IMR-90 (cell line): ENCODE measurements at places on chromosomes 6 and 20. TPM values are rescaled to one million over a fixed set of nuclear protein-coding genes. Genes with fewer than 3 reads are reported as not detected.

Gene SLC22A16
- not detected in 2 replicates for total RNA-seq

Gene MCCD1
- total RNA-seq = not detected in 2 replicates

Gene NR2E1
- total RNA-seq = not detected in 2 replicates

Gene AVP
- not detected in 2 replicates for total RNA-seq

Gene KHDC1
- total RNA-seq = 1.6 and 1.7 TPM in 2 replicates

Gene LCA5
- 2.0 and 3.3 TPM in 2 replicates for total RNA-seq

Gene SMPDL3A
- 9.7 and 9.9 TPM in 2 replicates for total RNA-seq

Gene IL17F
- total RNA-seq = not detected in 2 replicates

Gene FAM217A
- total RNA-seq = not detected in 2 replicates

Gene LINC00237
- not detected in 2 replicates for total RNA-seq

Gene SLC26A8
- not detected in 2 replicates for total RNA-seq
